Left ventricle myocardium superior (tissue), 1 donor: ENCODE measurements at places on chromosomes 5 and 9.

GRCh38 chr9:98781588-98782383 is 14.6 kb downstream of the ANKS6 start:
- DNase-seq, result no peak

- no peak for DNase-seq
These were observed 24.6 kb downstream of the TTF1 start for GRCh38 chr9:132381966-132382541.

DNA sequence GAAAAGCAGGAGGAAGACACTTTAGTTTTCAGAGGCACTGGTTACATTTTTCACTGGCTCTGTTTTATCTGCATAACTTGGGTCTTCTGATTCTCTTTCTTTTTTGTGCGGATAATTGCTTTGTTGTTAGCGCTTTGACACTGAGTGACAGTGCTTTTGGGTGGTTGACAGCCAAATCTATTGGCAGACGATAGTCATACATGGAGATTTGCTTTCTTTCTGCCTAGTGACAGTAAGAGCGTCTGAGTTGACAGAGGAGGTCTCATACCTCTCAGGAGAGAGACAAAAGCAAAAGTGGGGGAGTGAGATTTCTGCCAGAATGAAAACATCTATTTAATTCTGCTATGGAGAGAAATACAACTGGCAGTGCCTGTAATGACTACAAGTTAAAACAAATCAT is 2278.0 kb upstream of the WWC1 start:
- DNase-seq, result no peak

- no peak for DNase-seq
These were observed 152.3 kb downstream of the KDM4C start for GRCh38 chr9:6910032-6910431.

- DNase-seq, result peak; percentile 56
These were observed 7.5 kb downstream of the RPS14 start for GRCh38 chr5:150441813-150442698.

DNA sequence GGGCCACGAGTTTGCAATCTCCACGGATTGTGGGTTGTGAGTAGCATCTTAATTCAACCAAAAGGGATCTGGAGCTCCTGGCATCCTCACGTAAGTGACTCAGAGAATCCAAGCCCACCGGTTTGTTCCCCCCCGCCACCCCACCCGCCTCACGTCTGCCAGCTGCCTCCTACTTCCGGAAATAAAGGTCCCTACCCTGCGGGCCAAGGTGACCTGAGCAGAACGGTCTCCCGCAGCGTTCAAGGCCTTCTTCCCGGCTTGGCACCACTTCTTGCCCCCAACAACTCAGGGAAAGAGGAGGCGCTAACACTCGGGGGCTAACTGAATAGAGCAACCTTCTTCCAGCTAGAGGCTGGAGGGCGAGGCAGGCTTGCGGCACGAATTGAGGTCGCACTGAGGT is 8.8 kb upstream of the GPRIN1 start:
- DNase-seq, result no peak

GRCh38 chr9:84371737-84372136 is 31.2 kb upstream of the SLC28A3 start:
- no peak for DNase-seq

DNA sequence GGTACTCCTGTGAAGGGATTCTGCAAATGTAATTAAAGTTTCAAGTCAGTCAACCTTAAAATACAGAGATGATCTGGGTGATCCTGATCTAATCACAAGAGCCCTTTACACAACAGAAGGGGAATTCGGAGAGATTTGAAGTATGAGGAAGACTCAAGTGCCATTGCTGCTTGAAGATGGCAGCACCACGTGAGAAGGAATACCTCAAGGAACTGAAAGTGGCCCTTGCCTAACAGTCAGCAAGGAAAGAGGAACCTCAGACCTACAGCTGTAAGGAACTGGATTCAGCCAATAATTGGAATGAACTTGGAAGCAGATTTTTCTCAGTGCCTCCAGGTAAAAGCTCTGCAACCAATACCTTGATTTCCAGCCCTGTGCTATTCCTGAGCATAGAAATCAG is 87.4 kb downstream of the THBS4 start:
- DNase-seq, result no peak

GRCh38 chr9:121218357-121219027 is 16.8 kb upstream of the RAB14 start:
- DNase-seq, result no peak

DNA sequence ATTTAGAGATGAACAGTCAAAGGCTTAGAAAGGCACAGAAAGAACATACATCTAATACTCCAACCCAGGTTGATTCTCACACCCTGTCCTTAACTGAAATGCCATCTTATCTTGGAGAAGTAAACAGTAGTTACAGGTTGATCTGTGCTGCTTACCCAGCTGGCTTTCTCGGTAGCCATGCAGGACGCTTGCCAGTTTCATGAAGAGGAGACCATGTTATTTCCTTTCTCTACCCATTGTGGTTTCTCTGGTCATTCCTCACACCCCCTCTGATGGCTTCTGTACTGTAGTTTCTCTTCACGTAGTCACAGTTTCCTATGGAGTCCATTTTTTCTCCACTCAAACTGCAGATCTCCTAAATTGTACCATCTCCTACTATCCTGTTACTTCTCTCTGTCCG is 206.0 kb downstream of the SGCD start:
- DNase-seq, result no peak

DNA sequence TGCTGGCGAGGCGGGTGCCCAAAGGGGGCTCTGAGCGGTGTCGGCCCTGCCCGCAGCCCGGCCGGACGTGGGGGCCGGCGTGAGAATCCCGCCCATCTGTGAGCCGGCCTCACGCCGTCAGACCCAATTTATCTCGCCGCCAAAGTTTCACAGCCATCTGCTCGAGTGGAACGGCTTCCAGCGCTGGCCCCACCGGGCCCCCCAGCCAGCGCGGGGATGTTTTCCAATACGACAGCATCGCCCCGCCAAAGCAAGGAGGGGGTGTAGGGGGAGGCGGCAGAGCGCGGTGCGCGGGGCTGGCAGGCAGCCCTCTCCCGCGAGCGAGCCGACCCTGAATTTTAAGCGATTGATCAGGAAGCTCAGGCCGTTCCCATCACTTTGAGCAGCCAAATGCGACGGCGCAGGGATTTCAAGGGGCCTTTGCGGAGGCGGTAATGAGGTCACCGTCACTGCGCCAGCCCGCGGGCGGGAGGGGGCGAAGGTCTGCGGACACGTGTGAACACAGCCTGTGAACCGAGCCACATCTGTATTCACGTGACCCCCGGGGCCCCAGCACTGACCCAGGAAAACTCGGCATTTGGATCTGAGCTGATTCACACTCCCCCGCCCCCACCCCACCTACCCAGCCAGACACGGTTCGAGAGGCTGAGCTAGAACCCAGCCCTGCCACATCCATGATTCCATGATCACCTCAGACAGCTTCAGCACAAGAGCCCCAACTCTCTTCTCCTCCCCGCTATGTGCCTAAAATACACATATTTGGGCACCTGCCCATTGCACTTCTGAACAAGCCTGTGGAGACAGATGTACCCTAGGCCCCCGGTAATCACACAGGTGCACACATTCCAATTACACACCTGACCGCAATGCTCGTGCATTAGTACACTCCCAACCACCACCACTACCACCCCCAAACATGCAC is 47.8 kb upstream of the PSD2 start:
- peak; percentile 70 for DNase-seq

DNA sequence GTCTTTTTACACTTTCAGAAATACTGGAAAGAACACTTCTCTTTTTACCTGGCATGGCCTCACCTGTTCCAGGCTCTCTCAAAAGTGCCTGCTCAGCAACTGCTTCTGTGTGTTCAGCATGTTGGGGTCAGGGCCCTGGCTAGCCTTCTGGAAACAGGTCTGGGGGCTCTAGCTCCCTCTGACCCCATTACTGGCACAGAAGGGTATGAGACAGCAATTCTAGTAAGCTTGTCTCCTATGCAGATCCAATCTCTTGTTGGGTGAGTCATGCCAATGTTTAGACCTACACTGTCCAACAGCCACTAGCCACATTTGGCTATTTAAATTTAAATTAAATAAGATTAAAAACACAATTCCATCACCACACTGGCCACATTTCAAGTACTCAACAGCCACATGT is 80.8 kb downstream of the MAPKAP1 start:
- no peak for DNase-seq

- peak; percentile 40 for DNase-seq
These were observed 53.5 kb upstream of the IL7R start for GRCh38 chr5:35803191-35803651.

DNA sequence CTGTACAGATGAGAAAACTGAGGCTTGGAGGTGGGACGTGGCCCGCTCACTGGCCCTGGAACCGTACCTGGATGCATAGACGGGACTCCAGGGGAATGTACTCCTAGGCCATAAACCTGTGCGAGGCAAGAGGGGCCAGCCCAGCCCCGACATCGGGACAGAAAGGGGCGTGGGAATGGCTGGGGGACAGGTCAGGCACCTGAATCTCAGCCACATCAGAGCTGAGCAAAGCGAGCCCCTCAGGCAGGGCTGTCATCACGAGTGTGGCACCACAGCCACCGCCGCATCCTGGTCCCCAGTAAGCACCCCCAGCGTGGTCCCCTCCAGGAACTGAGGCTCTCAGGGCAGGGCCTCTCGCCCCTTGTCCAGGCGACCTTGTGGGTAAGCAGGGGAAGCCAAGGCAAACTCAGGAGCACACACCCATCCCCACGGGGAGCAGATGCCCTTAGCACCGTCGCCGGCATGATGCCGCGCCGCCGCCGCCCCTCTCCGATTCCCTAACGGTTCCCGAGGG is 16.5 kb downstream of the NACC2 start:
- DNase-seq, result peak; percentile 20

DNA sequence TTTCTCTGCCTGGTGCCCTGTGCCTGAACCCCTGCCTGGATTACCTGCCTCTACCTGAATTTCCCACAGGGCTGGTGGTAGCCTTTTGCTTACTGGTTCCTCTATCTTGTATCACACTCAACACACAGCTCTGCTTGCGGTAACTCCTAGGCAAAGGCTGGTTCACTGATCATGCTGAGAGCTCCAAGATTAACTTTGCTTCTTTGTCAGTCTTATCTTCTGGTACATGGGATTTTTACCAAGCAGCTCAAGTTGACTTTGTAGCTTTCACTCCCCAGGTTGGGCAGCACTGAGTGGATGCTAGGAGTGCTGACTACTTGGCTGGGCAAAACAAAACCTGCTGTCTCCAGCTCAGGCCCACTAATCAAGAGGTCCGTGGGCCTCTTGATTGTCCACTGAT is 145.9 kb upstream of the GLRA1 start:
- DNase-seq, result no peak

DNA sequence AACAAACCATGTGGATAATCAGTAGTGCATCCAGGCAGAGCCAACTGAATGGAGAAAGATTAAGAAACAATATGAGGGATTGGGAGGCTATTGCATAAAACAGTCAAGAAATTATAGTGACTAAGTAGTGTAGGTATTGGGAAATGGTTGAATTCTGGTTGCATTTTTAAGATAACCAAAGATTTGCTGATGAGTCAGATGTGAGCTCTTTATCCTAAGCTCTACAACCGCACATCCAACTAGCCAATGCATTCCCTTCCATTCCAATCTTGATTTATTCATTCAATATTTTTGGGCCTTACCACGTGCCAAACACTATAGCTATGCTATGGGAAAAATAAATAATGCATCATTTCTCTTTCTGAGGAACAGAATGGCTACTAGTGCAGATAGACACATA is 524.5 kb upstream of the RGMB start:
- DNase-seq, result no peak

DNA sequence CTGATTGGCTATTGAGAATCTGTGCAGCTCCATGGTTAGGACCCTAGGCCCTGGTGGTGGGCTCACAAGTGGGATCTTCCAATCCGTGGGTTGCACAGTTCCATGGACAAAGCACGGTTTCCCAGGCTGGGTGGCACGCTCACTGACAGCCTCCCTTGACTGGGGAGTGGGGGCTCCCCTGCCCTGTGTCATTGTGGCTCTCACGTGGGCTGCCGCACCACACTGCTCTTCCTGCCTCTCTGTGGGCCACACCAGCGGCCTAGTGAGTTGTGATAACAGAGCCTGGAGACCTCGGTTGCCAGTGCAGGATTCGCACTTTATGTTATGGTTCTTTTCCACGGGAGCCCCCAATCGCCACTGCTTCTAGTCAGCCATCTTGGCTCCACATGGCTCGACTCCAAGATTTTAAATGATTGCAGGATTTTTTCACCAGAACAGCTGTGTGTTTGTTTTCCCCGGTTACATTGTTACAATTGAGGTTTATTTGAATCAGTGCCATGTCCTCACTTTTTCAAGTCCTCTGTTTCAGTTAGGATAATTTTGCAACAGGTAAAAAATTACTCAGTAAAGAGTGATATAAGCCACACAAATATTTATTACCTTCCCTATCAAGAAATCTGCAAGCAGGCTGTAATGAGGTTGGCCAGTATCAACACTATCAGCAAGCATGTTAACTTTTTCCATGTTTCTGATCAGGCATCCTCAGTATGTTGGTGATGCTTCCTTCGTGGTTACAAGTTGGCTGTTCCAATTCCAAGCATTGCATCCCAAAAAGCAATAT is 253.8 kb downstream of the ZNF608 start:
- no peak for DNase-seq

DNA sequence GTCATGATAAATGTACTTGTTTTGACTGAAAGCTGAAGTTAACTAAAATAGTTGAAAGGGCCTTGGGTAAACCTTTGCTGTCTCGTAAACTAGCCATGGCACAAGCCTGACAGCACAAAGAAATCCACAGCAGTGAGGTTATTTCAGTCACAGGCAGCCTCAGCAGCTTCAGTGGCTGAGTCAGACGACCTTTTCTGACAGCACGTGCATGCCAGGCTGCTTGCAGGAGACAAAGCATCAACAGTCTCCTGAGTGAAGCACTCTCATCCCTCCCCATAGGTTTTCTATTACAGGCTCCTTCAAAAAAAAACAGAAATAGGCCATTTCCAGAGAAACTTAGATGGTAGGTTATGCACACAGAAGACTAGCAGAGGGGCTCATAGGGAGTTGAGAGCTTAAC is 34.6 kb downstream of the OXCT1 start:
- peak; percentile 68 for DNase-seq

GRCh38 chr5:158099571-158100105 is 240.7 kb upstream of the CLINT1 start:
- DNase-seq, result no peak

- DNase-seq, result no peak
These were observed 372.1 kb upstream of the C9orf72 start for GRCh38 chr9:27945386-27945785.

- DNase-seq, result peak; percentile 70
These were observed 147.8 kb downstream of the MAST4 start for GRCh38 chr5:66744040-66744439.

- no peak for DNase-seq
These were observed 193.8 kb downstream of the SMARCA2 start for GRCh38 chr9:2208991-2209390.

DNA sequence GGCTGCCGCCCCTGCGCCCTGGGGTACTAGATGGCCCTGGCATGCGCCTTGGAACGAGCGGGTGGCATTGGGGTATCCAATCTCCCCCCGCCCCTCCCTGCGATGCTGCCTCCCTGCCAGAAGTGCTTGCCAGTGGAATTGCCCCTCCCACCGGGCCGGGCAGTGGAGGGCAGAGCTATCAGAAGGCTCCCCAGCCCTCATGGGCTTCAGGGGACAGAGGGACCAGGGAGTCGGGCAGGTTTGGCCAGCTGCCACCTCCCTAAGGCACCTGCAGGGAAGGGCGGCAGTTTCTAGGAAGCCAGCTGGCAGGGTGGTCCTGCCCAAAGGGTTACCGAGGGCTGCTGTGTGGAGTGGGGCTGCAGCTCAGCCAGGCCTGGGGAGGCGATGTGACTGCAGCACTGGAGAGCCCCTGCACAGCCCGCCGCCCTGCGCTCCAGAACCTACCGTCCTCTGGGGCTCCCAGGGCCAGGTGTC is 52.8 kb upstream of the EGFL7 start:
- DNase-seq, result no peak
